ENCODE measurements at places on chromosomes 4 and X.

GRCh38 chrX:51891821-51892551, 1.4 kb upstream of the MAGED1 start:
- peak; percentile 86 for DNase-seq

GRCh38 chr4:77893451-77893850, 30.8 kb downstream of the MRPL1 start:
- DNase-seq = no peak

- DNase-seq = no peak
These were observed 90.4 kb downstream of the MOSPD2 start for GRCh38 chrX:14963447-14964236.

- DNase-seq = no peak
These were observed 1601.5 kb upstream of the PCDH10 start for GRCh38 chr4:131547506-131547981.

DNA sequence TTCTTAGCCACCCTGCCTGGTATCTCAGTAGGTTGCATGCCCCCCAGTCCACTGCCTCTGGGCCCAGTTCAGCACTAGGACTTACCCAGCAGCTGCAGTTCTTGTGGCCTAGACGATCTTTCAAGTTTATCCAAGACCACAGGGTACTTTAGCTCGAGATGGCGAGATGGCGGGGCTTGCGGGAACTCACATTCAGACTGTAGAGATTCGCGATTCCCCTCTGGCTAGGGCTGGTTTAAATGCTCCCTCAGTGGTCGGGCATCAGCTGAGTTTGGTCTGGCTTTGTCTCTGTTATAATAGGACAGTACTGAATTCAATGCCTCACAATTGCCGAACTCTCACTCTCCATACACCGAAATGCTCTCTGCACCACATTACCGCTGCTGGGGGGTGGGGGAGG, 18.4 kb upstream of the RFC1 start:
- DNase-seq = no peak

- no peak for DNase-seq
These were observed 812.4 kb downstream of the STPG2 start for GRCh38 chr4:97330917-97331316.

DNA sequence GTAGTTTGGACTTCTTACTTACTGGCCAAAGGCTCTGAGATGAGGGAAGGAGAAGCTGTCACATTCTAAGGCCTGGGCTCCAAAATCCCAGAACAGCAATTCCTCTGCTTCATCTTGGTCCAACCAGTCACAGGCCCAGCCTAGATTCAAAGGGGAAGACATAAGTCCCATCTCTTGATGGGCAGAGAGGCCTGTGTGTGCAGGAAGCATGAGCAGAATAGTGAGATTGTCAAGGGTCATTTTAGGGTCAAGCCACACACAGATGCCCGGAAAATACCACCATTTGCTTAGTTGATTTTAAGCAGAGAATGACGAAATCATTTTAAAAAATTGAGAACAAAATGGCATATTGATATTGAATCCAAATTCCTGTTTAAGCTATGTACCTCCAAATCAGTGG, 580.9 kb upstream of the ZFP42 start:
- no peak for DNase-seq

DNA sequence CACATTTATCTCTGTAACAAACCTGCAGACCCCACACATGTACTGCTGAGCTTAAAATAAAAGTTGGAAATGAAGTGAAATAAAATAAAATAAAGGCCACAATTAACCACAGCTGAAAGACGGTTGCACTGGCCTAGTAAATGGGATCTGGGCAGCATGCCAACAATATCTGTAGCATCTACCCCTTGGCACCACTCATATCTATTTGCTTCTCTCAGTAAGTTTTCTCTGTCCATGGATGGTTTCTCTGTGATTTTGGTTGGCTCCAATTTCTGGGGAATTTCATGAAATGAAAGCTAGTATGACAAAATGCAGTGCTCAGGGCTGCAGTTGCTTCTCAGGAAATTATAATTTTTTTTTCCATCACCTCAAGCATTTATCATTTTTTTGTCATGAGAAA, 172.0 kb upstream of the IL15 start:
- DNase-seq = no peak

Data from fibroblast of skin of left biceps (primary cell).